Stimulated activated CD4-positive, alpha-beta T cell treated with anti-CD3 and anti-CD28 coated beads, Interleukin-2, amount 100 ng/mL, for 24 hours (primary cell): ENCODE measurements at places on chromosomes 16 and 17.

DNA sequence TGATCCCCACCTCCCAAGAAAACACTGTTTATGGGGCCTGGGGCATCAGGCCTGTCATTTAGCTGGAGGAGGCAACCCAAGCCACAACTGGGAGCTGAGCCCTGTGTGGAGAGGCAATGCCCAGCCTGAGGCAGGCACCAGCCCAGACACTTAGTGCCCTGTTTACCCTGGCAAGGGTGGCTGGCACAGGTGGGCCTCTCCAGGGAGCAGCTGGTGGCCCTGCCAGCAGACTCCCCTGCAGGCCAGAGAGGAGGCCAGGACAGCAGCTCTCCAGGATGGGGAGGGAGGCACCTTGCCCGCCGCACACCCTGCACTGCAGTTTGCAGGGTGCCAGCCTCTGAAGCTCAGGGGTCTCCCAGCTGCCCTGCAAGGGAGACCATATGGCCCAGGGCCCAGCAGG is 9.1 kb upstream of the TMEM92 start:
- DNase-seq, result no peak

- no peak for DNase-seq
Measured at GRCh38 chr17:78019367-78019975, 61.0 kb downstream of the TNRC6C start.

DNA sequence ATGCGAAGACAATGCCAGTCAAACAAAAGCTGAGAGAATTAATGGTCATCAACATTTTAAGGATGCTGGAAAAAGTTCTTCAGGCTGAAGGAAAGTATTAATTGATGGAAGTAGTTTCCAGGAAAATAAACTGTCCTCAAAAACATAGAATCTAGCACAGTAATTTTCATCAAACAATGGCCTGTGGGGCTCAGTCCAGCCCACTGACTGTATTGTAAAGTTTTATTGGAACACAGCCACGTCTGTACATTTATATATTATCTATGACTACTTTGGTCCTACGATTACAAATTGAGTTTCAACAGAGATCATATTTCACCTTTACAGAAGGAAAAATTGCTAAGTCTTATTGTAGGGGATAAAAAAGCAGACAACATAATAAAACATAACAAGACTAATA is 484.5 kb downstream of the KCNJ2 start:
- no peak for DNase-seq

DNA sequence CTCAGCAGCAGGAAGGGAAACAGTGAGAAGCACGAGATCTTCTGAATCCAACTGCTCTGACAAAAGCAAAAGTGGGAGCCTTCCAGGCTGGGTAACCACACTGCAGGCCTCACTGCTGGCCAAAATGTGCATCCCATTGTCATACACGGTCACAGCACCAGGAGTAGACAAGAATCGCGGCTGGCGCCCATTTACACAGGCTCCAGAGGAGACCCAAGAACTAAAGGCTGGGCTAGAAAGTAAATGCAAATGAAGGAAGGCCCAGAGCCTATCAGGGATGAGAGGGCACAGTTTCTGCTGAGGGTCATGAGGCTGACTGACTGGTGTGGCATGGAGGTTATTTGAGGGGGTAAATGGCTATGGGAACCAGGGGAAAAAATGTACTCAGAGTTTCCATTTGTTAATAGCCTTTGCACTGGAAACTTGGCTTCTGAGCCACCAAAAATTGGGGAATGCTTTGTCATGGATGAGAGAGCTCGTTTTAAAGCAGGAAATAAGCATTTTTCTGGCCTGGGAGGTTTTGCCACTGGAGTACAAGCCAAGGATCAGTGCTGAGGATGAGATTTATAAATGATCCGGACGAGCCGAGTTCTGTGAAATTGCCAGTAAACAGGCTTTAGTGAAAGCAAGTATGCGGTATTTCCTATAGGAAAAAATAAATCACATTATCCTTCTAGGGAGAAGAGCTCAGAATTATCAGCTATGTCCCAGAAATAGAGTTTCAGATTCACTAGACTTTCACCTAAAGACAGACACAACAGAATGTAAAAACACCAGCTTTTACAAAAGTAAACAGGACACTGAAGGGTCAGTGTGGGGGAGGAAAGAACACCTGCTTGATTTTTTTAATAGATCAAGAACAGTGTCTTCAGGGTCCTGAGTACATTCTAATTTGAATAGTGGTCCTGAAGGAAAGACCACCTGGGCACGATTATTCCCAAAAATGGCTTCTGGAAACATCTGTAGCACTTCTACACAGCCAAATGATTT is 66.9 kb upstream of the GSG1L start:
- DNase-seq, result no peak

DNA sequence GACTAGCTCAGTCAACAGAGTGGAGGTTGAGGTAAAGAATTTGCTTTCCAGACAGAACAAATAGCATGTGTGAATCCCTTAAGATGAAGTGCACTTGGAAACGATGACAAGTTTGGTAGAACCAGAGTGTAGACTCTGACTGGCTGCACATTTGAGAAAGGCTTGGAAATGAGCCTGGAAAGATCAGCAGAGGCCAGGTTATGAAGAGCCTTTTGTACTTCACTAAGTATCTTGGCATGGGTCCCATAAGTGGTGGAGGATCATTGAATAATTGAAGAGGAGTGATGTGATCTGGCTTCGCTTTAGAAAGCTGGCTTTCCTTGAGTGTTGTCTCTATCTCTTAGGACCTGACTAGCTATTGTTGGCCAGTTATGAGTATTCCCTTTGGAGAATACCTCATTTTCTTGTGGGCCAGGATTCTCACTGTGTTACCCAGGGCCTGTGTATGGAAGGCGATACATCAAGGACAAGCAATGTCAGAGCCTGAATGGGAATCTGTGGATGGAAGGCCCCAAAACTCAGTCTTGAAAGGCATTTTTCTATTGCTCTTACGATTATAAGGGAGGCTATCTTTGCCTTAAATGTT is 329.8 kb downstream of the UTP18 start:
- no peak for DNase-seq

- no peak for DNase-seq
Measured at GRCh38 chr17:10105513-10106001, 92.8 kb downstream of the GAS7 start.

DNA sequence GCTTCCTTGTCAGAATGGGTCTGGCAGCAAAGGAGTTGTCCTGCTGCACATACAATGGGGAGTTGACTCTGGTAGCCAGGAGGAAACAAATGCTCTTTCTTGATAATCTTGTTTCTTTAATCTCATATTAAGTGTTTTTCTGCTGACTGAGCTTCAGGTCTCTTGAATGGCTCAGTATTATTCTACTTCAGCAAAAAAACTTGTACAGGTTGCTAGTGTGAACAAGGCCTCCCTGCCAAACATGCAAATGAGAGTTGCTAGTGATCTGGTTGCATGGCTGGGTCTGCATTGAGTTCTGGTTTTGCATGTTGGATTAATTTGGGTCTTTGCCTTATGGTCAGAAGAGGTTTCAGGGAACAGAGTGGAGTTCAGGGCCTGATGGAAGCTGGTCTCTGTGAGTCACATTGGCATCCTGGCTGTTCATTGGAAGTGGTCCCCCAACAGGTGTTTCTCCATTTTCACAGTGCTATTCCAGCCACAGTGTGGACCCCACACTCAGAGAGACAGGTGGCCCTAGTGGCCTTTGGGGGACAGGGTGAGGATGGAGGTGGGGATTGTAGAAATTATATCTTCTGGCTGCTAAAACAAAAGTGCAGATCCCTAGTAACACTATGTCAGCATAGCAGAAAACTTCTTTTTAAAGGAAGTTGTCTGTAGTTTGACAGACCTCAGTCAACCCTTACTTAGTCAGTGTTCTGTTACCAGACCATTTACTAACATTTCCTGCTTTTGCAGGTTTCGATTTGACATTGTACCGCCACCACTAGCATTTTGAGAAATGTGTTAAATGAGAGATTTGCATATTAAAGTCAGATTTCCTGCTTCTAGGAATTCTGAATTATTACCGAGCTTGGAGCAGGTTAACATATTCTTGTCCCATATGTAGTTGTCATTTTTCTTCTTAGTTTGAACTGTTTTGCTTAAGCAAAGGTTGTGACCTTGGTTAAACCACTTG is 47.1 kb downstream of the EPN2 start:
- no peak for DNase-seq

- peak; percentile 57 for DNase-seq
Measured at GRCh38 chr16:67562918-67563707, 787 bp downstream of the CTCF start.

- no peak for DNase-seq
Measured at GRCh38 chr17:7897773-7898172, 9.2 kb downstream of the CHD3 start.

- no peak for DNase-seq
Measured at GRCh38 chr17:17606416-17607000, 15.0 kb upstream of the PEMT start.

- no peak for DNase-seq
Measured at GRCh38 chr16:68257906-68258800, 6.2 kb upstream of the SLC7A6 start.

- DNase-seq, result peak; percentile 16
Measured at GRCh38 chr17:40168262-40168832, 8.9 kb upstream of the RAPGEFL1 start.

DNA sequence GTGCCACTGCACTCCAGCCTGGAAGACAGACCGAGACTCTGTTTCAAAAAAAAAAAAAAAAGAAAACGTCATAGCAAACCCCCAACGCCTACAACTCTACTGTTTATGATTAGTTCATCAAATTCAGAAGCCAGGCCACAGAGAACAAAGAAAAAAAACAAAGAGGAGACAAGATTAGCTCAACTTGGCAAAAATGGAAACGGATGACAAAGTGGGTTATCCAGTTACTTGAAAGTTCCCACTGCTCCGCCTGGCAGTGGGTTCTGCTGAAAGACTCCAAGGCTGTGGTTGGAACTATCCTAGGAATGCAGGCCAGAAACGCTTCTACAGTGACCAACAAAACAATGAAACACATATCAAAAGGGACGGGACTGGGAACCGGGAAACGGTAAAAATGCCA is 53.1 kb downstream of the MRM3 start:
- no peak for DNase-seq

DNA sequence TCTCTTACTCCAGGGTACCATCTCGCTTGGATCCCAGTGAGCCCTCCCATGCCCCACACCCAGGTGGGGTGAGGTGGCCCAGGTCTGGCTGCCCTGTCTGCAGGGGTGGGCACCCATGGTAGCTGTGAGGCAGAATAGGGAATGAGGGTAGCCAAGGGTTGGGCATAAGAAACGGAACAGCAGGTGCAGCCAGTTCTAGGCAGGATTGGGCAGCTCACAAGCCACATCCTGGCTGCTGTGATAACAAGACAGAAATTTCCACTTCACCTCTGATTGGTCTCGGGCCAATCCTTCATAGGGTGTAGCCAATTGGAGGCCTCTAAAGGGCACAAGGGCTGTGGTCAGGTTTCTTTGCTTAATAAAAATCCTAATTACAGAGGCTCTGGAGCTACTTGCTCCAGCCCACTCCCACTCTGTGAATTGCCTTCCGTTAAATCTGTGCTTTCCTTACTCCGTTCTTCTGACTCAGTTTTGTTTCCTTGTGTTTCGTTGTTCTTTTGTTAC is 1.5 kb upstream of the ARHGDIG start:
- DNase-seq, result peak; percentile 16

- DNase-seq, result no peak
Measured at GRCh38 chr17:64269687-64270649, 6.9 kb upstream of the TEX2 start.
